ENCODE measurements at places on chromosomes 1 and 21.

GRCh38 chr21:14687268-14687625, 141.1 kb upstream of the SAMSN1 start:
- no peak for DNase-seq

- no peak for DNase-seq
Observed at GRCh38 chr1:54305906-54306514, 100.2 kb downstream of the SSBP3 start.

- no peak for DNase-seq
Observed at GRCh38 chr1:229693129-229693900, 67.3 kb downstream of the URB2 start.

DNA sequence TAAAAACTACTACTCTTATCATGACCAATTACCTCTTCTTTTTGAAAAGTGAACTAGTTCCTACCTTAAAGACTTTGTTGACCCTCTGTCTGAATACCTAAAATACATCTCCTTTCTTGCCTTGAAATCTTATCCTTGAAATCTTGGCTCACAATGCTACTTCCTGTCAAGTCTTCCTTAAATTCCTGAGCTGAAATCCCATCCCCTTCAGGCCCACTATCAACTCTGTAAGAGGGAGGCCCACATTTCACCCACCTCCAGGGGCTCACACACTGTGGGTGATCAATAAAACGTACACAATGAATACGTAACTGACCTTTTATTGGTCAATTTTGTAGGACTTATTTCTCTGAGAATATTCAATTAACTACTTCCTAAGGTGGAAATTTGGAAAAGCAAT, 88.0 kb downstream of the APP start:
- no peak for DNase-seq

DNA sequence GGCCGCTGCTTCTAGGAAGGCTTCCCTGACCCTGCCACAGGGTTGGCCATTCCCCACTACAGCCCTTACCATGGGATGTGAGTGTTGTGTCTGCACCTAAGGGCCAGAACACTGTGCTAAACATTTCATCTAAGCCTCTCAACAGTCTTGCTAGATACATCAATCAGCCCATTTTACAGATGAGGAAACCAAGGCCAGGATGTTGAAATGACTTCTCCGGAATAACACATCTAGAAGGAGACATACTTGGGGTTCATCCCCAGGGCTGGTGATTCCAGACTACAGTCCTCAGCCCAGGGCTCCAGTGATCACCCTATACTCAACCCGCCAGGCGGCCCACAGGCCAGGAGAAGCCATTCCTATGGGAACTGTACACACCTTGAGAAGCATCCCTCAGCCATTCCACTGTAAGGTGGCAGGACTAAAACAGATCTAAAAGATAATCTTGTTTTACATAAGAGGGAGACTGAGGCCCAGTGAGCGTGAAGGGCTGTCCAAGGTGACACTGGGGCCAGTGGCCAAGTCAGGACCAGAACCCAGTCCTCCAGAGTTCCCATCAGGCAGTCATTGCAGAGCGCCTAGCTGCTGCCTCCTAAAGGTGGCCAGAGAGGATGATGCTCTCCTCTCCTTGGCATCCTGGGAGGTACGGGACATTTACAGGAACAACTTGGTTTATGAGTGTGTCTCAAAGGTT, 119.5 kb downstream of the GLIS1 start:
- no peak for DNase-seq

GRCh38 chr1:235068158-235069121, 60.2 kb downstream of the TOMM20 start:
- DNase-seq: no peak

DNA sequence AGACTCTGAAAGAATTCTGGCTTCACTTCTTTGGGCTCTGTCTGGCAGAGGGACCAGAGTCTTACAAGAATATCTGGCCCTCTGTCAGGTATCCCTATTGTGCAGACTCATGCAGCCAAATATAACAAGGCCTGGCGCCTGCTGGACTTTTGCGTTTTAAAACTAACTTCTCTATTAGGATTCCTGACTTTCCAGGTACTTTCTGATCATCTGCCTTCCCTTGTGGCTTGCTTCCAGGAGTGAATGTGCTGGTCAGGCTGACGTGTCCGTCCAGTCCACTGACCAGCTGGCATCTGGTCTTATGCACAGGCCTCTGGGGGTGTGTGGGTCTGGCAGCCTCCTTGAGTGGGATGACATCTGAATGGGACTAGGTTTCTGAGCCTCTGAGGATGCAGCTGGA, 8.6 kb upstream of the RAB29 start:
- DNase-seq: peak; percentile 65

DNA sequence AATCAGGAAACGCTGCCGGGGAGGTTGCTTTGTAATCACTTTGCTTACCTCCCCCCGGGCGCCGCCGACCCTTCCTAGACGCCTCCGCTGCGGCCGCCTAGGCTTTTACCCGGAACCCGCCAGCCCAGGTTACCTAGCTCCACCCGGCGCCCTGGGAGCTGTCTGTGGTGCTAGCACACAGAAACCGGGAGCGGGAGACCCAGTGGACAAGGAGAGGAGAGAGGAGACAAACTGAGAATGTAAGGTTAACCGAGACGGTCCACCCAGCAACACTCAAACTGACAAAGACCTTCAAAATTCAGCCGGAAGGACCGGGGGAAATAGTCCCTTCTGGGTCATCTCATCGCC, 9.8 kb downstream of the BARHL2 start:
- no peak for DNase-seq

GRCh38 chr1:155177918-155178281, 4.3 kb downstream of the TRIM46 start:
- DNase-seq: no peak

- no peak for DNase-seq
Observed at GRCh38 chr1:154886281-154887015, 16.4 kb upstream of the KCNN3 start.

GRCh38 chr1:219794085-219794743, 134.1 kb downstream of the SLC30A10 start:
- no peak for DNase-seq

- no peak for DNase-seq
Observed at GRCh38 chr1:221801251-221801661, 59.4 kb upstream of the DUSP10 start.

DNA sequence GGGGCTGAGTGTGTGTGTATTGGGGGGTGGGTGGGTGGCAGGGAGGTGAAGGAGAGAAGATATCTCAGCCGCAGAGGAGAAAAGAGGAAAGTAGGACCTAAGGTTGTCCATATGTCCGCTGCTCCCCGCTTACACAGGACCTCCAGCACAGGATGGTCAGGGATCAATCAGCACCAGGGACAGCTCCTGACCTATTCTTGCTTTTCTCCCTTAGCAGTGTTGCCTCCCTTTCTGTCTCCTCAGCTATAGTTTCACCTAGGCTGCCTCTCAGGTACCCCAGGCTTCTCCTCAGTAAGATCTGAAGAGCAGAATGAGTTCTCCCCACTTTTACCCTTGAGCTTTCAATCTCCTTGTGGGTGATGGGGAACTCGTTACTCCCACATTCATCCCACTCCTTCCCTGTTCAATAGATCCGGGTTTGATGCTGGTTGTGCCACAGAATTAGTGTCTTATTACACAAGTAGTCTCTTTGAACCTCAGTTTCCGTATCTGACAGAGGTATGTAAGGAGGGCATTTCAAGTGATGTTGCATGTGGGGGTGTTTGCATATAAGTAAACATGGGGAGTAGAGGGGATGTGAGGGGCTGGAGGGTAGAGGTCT, 1.4 kb upstream of the DPH2 start:
- no peak for DNase-seq

- no peak for DNase-seq
Observed at GRCh38 chr1:14728516-14728915, 130.0 kb downstream of the KAZN start.

DNA sequence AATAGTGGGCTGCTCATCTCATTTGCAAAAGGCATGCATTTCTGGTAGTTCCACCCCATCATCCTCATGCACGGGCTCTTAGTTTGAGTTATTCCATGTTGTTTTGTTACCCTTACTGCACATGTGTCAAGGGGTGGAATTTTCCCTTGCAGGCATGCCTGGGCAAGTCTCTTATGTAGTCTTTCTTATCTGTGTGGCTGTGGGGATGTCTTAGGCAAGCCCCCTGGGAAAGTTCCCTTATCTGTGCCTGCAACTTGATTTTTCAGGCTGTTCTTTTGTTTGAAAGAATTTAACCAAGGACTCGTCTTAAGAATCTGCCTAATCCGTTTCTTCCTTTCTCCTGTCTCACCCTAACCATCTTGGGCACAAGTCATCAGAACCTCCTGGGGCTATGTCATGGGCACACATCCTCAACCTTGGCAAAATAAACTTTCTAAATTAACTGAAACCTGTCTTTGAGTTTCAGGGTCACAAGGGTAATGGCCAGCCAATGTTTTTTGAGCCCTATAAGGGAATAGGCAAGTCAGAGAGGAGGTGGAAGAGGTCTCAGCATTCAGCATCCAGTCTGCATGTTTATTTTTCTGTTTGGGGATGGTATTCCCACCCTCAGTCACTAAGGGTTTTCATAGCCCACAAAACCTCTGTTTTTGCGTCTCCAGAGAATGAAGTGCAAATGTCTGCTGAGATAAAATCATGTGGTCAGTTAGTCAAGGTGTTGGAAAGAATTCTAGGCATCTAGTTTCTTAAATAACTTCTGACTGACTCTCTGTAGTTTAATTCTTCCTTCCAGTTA, 579.7 kb downstream of the PLA2G4A start:
- no peak for DNase-seq

DNA sequence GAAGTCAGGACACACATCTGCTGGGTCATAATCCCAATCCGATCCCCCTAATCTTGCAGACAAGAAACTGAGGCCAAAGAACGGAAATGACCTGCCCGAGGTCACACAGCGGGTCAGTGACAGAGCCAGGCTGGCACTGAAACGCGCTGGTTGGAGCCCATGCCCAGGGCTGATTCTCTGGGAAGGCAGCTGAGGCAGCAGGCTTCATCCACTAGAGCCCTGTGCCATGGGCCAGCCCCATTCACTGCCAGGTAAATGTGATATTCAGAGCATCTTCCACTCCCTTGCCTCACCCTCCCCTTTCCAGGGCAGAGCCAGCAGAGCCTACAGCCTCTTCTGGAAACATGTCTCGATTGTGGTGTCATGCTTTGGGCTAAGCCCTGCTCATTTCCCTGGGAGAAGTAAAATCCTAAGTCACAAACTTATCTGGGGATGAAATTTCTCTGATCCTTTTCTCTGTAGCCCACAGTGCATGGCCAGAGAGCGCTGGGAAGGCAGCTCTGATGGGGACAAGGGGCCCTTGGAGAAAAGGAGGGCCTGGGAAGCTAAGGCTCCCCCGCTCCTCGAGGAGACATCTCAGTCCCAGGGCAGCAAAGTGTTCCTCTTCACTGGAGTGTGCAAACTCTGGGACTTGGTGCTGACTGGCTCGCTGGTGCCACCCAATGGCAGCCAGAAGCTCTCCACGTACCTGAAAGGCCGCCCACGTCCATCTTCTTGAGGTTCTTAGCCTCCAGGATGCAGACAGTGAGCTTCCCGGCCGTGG, 110.4 kb downstream of the SYT2 start:
- DNase-seq: peak; percentile 53

- DNase-seq: no peak
Observed at GRCh38 chr1:16076865-16077238, 3.4 kb upstream of the FAM131C start.

GRCh38 chr1:16326833-16327404, 25.4 kb downstream of the FBXO42 start:
- DNase-seq: no peak

DNA sequence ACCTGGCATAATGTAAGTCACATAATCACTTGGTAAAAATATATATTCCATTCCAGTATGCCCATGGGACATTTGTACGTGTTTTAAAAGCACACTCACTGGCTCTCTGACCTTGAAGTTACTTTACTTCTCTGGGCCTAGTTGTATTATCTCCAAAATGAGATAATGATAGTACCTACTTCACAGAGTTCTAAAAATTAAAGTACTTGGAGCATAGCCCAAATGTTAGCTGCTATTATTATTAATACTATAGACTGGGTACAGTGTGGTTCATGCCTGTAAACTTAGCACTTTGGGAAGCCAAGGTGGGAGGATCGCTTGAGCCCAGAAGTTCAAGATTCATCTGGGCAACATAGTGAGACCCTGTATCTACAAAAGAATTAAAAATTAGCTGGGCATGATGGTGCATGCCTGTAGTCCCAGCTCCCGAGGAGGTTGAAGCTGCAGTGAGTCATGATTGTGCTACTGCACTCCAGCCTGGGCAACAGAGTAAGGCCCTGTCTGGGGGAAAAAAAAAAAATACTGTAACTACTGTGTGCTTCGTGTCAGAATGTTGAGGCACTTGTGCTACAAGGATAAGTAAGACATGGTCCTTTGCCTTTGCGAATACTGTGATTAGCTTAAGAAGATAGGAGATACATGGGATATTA, 45.7 kb downstream of the TDRD5 start:
- no peak for DNase-seq

DNA sequence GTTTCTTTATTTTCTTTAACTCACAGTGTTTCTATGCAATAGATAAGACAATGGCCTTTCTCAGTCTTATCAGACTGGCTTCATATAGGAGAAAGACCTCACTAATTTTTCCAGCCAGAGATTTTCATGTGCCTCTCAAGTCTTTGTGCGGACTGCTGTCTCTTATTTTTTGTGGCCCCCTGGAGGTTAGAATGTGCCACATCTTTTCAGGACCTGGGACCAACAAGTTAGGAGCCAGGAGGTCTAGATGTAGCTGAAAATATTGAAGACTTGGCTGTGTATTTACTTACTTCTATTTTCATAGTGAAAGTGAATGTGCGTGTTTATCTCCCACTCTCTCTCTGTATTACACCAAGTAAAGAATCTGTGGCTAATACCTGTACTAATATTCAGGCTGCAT, 42.1 kb upstream of the CFHR3 start:
- DNase-seq: no peak

GRCh38 chr1:11478571-11479374, at the start of gene DISP3:
TSS of gene DISP3 (plus strand) at chr1:11479155. CDS start at chr1:11500993, 21,838 bp downstream.
- peak; percentile 59 for DNase-seq

DNA sequence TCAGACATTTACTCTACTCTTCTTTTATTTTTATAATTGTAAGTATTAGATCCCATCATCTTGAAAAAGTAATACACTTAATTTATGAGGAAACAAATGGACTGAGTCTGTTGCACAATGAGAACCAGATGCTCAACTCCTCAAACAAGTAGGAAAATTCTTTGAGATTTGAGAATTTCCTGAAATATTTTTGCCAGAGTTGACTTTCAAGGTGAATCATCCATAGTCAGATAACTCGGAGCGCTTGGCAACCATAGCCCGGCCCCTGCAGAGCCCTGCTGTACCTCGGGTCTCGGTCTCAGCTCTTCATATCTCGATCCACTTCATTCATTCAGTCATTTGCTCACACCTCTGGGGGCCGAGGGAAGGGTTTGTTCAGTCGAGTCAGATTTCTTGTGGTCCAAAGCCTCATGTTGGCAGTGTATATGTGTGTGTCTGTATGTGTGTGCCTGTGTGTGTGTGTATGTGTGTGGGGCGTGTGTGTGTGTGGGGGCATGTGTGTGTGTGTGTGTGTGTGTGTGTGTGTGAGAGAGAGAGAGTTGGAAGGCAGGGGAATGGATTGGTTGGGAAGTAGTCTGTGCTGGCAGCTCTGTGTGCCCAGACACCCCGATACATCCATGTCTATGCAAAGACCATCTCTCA, 18.1 kb upstream of the PCP4 start:
- DNase-seq: no peak

DNA sequence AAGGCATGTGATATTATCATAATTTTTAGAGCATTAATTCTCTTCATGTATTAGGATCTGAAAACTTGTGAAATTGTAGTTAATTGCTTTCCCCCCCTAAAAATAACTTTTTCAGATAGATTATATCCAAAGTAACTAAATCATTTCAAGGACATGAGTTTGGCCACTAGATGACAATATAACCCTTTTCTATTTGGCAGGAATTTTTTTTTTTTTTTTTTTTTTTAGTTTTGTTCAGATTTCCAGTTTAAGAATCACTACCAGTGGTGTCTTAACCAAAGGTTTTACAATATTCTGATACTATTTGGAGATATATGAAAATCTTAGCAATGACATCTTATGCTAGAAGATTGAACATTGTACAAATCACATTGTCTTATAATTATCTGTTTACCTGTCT, 370.8 kb downstream of the AMY1C start:
- no peak for DNase-seq
